ENCODE measurements at places on chromosomes 3 and 15. TPM values are rescaled to one million over a fixed set of nuclear protein-coding genes. Genes with fewer than 3 reads are reported as not detected.

- H3K27me3 ChIP-seq: no peaks in the 10 kb centered on the region
- H3K36me3 ChIP-seq: no peaks in the 10 kb centered on the region
- no peaks in the 10 kb centered on the region for H3K4me1 ChIP-seq
- H3K27ac ChIP-seq: no peak overlapping the region
- no peak overlapping the region for H3K4me3 ChIP-seq
Measured at GRCh38 chr3:54243056-54243931, 120.9 kb downstream of the CACNA2D3 start.

The CYP19A1 gene
- total RNA-seq: not detected

GRCh38 chr3:22959593-22959992 lies 243.5 kb upstream of the UBE2E2 start:
- DNase-seq: no peak
- no peaks in the 10 kb centered on the region for H3K36me3 ChIP-seq
- H3K27me3 ChIP-seq: no peaks in the 10 kb centered on the region
- H3K4me3 ChIP-seq: no peak overlapping the region
- no peaks in the 10 kb centered on the region for H3K4me1 ChIP-seq
- no peak overlapping the region for H3K27ac ChIP-seq

- no peak for DNase-seq
- no peaks in the 10 kb centered on the region for H3K27me3 ChIP-seq
- peaks cover 15% of the 10 kb centered on the region for H3K36me3 ChIP-seq
- no peak overlapping the region for H3K4me3 ChIP-seq
- H3K4me1 ChIP-seq: no peaks in the 10 kb centered on the region
Measured at GRCh38 chr3:123105201-123106189, 38.7 kb downstream of the PDIA5 start.

- no peaks in the 10 kb centered on the region for H3K36me3 ChIP-seq
- H3K27ac ChIP-seq: no peak overlapping the region
- H3K27me3 ChIP-seq: peaks cover 2% of the 10 kb centered on the region
- DNase-seq: no peak
- H3K4me1 ChIP-seq: peaks cover 22% of the 10 kb centered on the region
Measured at GRCh38 chr15:78112551-78112950, 18.7 kb downstream of the CIB2 start.

The LRRN1 gene
- 1.7 TPM for total RNA-seq

DNA sequence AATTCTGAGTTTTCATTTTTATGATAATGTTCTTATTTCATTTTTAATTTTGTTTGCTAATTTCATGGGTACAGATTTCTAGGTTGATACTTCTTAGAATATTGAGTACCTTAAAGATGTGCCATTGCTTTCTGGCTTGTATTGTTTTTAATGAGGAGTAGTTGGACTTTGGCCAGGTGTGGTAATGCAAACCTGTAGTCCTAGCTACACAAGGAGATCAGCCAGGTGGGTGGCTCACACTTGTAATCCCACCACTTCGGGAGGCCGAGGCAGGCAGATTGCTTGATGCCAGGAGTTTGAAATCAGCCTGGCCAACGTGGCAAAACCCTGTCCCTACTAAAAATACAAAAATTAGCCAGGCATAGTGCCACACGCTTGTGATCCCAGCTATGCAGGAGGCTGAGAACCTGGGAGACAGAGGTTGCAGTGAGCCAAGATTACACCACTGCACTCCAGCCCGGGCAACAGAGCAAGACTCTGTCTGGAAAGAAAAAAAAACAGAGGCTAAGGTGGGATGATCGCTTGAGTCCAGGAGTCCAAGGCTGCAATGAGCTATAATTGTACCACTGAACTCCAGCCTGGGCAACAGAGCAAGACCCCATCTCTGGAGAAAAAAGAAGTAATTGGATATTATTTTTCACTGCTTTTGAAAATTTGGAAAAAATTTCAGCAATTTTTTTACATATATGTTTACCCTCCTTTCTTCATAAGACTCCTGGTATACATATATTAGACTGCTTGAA lies 198.0 kb downstream of the ALCAM start:
- no peaks in the 10 kb centered on the region for H3K27me3 ChIP-seq
- no peak overlapping the region for H3K27ac ChIP-seq
- no peak overlapping the region for H3K4me3 ChIP-seq
- no peaks in the 10 kb centered on the region for H3K4me1 ChIP-seq
- DNase-seq: no peak
- H3K36me3 ChIP-seq: no peaks in the 10 kb centered on the region

GRCh38 chr3:117553461-117553860 lies 843.9 kb downstream of the TUSC7 start:
- no peak overlapping the region for H3K27ac ChIP-seq
- no peaks in the 10 kb centered on the region for H3K36me3 ChIP-seq
- no peaks in the 10 kb centered on the region for H3K27me3 ChIP-seq
- DNase-seq: no peak
- H3K4me3 ChIP-seq: no peak overlapping the region
- no peaks in the 10 kb centered on the region for H3K4me1 ChIP-seq

The STARD9 gene
- 12.8 TPM for total RNA-seq
